Thoracic aorta (tissue), 2 donors: ENCODE measurements at places on chromosomes 3 and 15. TPM values are rescaled to one million over a fixed set of nuclear protein-coding genes. Genes with fewer than 3 reads are reported as not detected.

Gene GOLGA8S
- total RNA-seq = 0.42 TPM

Gene C3orf49
- total RNA-seq = not detected

- H3K27ac ChIP-seq = no peak overlapping the region
- no peak overlapping the region for H3K4me3 ChIP-seq
- no peaks in the 10 kb centered on the region for H3K4me1 ChIP-seq
- DNase-seq = no peak
These were observed 456.7 kb upstream of the RASGRP1 start for GRCh38 chr15:39021341-39021740.

GRCh38 chr3:50381383-50381782 lies 22.1 kb upstream of the TMEM115 start:
- H3K27ac ChIP-seq = no peak overlapping the region
- no peaks in the 10 kb centered on the region for H3K27me3 ChIP-seq
- H3K36me3 ChIP-seq = no peaks in the 10 kb centered on the region
- no peak for DNase-seq

- H3K27me3 ChIP-seq = no peaks in the 10 kb centered on the region
- no peaks in the 10 kb centered on the region for H3K36me3 ChIP-seq
- DNase-seq = no peak
- no peaks in the 10 kb centered on the region for H3K4me1 ChIP-seq
- no peak overlapping the region for H3K4me3 ChIP-seq
These were observed 126.3 kb downstream of the FOXB1 start for GRCh38 chr15:60130398-60130797.

DNA sequence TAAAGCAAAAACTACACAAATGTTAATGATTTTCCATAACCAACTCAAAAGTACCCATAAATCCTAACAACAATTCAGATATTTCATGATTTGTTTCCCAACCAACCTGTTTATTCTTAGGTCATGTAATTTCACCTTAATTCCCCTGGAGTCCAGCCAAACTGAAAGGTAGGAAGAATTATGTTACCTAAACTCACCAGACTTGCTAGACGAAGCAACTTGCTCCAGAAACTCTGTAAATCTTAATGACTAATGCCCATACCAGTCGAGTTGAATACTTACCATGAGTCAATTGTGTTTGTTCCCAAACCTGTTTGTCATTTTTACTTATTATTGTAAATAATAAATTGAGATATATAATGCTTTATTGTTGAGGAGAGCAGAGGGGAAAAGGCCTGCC lies 1030.0 kb downstream of the TBL1XR1 start:
- H3K4me3 ChIP-seq = no peak overlapping the region
- no peak for DNase-seq
- no peaks in the 10 kb centered on the region for H3K4me1 ChIP-seq
- H3K27ac ChIP-seq = no peak overlapping the region
- no peaks in the 10 kb centered on the region for H3K27me3 ChIP-seq

GRCh38 chr15:73024168-73024567 lies 28.1 kb upstream of the NEO1 start:
- no peak for DNase-seq
- no peak overlapping the region for H3K27ac ChIP-seq
- H3K4me1 ChIP-seq = no peaks in the 10 kb centered on the region
- no peaks in the 10 kb centered on the region for H3K27me3 ChIP-seq

- no peaks in the 10 kb centered on the region for H3K36me3 ChIP-seq
- H3K4me1 ChIP-seq = peaks cover 11% of the 10 kb centered on the region
- no peak overlapping the region for H3K4me3 ChIP-seq
- no peak overlapping the region for H3K27ac ChIP-seq
- DNase-seq = no peak
These were observed 176.1 kb upstream of the CDIN1 start for GRCh38 chr15:36403351-36403750.
